ENCODE measurements at places on chromosomes 16 and 17. TPM values are rescaled to one million over a fixed set of nuclear protein-coding genes. Genes with fewer than 3 reads are reported as not detected.

KRTAP2-3 gene
- total RNA-seq: 3.8 TPM

SMIM36 gene
- total RNA-seq: not detected

- peaks cover 2% of the 10 kb centered on the region for H3K36me3 ChIP-seq
- no peak overlapping the region for H3K27ac ChIP-seq
- H3K4me3 ChIP-seq: no peak overlapping the region
- no peaks in the 10 kb centered on the region for H3K27me3 ChIP-seq
Observed at GRCh38 chr17:15453246-15453645, 14.2 kb downstream of the CDRT4 start.

RAMP2 gene
- 6.1 TPM for total RNA-seq

GRCh38 chr17:50640686-50641351 lies 6.1 kb downstream of the ABCC3 start:
- H3K27me3 ChIP-seq: no peaks in the 10 kb centered on the region
- no peaks in the 10 kb centered on the region for H3K36me3 ChIP-seq
- DNase-seq: no peak
- peaks cover 36% of the 10 kb centered on the region for H3K4me1 ChIP-seq

GRCh38 chr16:55443434-55444346 lies 35.3 kb upstream of the MMP2 start:
- no peaks in the 10 kb centered on the region for H3K36me3 ChIP-seq
- H3K27ac ChIP-seq: no peak overlapping the region
- DNase-seq: no peak
- no peaks in the 10 kb centered on the region for H3K4me1 ChIP-seq
- H3K27me3 ChIP-seq: no peaks in the 10 kb centered on the region

DNA sequence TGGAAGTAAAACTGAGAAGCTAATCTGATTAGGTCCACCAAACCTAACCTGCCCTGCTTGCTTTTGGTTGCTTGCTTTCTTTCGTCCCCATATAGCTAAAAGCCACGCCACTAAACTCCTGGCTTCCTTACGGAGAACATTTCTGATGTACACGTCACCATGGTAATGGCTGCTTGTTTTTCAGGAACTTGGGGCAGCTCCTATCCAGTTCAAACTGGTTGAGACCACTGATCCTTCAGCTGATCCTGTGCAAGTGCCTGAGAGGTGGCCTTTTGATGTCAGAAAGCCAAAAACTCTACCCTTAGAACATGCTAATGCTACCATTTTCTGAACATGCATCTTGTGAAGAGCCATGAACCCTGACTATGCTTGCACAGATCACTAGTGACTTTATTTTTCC lies 14.4 kb upstream of the DHRS7C start:
- H3K27ac ChIP-seq: no peak overlapping the region
- H3K4me3 ChIP-seq: no peak overlapping the region
- no peaks in the 10 kb centered on the region for H3K27me3 ChIP-seq
- H3K4me1 ChIP-seq: no peaks in the 10 kb centered on the region
- H3K36me3 ChIP-seq: no peaks in the 10 kb centered on the region

DNA sequence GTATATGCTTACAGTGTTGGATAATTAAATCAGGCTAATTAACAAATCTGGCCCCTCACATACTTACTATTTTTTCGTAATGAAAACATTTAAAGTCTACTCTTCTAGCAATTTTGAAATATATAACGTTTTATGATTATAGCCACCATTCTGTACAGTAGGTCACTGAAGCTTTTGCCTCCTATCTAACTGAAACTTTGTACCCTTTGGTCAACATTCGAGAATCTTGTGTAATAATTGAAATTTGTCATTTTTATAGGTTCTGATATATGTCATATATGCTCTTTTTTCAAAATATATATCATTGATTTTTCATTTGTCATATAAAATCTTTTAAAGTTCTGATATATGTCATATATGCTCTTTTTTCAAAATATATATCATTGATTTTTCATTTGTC lies 12.7 kb downstream of the PHKB start:
- H3K4me3 ChIP-seq: no peak overlapping the region
- no peaks in the 10 kb centered on the region for H3K36me3 ChIP-seq
- no peaks in the 10 kb centered on the region for H3K27me3 ChIP-seq
- no peak for DNase-seq
- H3K4me1 ChIP-seq: no peaks in the 10 kb centered on the region

DNA sequence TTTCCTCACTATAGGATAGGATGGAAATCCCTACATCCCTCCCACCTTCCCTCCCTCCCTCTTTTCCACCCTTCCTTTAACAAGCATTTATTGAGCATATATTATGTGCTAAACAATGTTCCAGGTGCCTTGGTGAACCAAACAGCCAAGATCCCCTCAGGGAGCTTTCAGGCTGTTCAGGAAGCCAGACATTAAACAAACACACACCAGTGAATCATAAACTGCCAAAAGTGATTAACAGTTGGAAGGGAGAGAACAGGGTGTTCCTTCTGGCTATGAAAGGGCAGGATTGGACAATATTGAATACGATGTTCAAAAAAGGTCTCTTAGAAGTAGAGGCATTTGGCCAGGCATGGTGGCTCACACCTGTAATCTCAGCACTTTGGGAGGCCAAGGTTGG lies 22.8 kb upstream of the CNEP1R1 start:
- no peak for DNase-seq
- H3K4me1 ChIP-seq: no peaks in the 10 kb centered on the region
- no peak overlapping the region for H3K27ac ChIP-seq
- H3K4me3 ChIP-seq: no peak overlapping the region
- no peaks in the 10 kb centered on the region for H3K27me3 ChIP-seq

- no peak overlapping the region for H3K4me3 ChIP-seq
- no peak overlapping the region for H3K27ac ChIP-seq
- no peaks in the 10 kb centered on the region for H3K36me3 ChIP-seq
- H3K4me1 ChIP-seq: no peaks in the 10 kb centered on the region
Observed at GRCh38 chr16:55367866-55368603, 44.0 kb downstream of the IRX6 start.

GRCh38 chr17:62715882-62716390 lies 88.5 kb downstream of the MRC2 start:
- peaks cover 19% of the 10 kb centered on the region for H3K4me1 ChIP-seq
- H3K36me3 ChIP-seq: no peaks in the 10 kb centered on the region
- no peak overlapping the region for H3K4me3 ChIP-seq
- no peak for DNase-seq
- no peak overlapping the region for H3K27ac ChIP-seq
